Central memory CD4-positive, alpha-beta T cell (primary cell): ENCODE measurements at places on chromosomes 6 and 20.

DNA sequence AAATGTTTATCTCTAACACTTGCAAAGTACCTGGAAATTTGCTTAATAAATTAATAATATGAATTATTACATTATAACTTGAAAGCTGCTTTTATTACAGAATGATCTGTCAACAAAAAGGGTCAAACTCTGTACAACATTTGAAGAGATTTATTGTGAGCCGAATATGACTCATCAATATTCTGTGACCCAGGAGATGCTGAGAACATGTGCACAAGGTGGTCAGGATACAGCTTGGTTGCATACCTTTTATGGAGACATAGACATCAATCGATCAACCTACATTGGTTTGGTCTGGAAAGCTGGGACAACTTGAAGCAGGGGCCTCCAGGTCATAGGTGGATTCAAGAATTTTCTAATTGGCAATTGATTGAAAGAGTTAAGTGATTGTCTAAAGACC lies 79.0 kb downstream of the RNASET2 start:
- no peak for DNase-seq

- no peak for DNase-seq
These were observed 499 bp downstream of the TTI1 start for GRCh38 chr20:38032585-38033329.

GRCh38 chr20:38049800-38050199 lies 16.3 kb downstream of the RPRD1B start:
- no peak for DNase-seq

- no peak for DNase-seq
These were observed 235.9 kb upstream of the SUPT3H start for GRCh38 chr6:45613656-45614055.

DNA sequence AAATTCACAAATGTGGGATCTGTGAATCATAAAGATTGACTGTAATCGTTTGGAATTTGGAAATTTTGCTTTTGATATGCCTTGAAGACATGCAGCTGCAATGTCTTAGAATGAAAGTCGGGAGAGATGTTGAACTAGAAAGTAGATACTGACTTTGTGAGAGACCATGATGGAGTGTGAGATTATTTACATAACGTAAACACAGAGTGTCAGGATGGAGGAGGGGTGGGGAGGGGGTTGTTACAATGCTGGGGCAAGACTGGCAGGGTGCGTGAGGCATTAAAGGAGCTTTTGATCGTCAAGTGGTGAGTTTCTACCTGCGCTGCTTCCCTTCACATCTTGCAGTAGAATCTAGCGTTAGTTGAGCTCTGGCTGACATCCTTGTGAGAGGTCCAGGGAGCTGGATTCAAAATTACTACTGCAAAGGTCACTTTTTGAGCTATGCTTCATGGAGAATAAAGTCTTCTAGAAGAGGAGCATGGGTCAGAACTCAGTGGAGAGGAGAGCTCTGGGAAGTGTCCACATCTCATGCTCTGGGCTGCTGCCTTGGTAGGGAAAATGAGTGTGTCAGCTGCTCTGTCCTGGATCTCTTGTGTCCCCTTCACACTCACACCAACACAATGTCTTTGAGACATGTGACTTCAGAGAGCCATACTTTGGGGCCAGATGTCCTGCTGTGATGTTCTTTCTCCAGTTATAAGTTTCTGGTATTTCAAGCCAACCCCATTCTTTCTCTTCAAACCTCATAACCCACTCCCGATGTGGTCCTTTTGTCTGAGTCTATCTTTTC lies 105.2 kb upstream of the CITED2 start:
- DNase-seq: no peak

- peak; percentile 10 for DNase-seq
These were observed 637 bp downstream of the ABHD12 start for GRCh38 chr20:25389858-25390537.

DNA sequence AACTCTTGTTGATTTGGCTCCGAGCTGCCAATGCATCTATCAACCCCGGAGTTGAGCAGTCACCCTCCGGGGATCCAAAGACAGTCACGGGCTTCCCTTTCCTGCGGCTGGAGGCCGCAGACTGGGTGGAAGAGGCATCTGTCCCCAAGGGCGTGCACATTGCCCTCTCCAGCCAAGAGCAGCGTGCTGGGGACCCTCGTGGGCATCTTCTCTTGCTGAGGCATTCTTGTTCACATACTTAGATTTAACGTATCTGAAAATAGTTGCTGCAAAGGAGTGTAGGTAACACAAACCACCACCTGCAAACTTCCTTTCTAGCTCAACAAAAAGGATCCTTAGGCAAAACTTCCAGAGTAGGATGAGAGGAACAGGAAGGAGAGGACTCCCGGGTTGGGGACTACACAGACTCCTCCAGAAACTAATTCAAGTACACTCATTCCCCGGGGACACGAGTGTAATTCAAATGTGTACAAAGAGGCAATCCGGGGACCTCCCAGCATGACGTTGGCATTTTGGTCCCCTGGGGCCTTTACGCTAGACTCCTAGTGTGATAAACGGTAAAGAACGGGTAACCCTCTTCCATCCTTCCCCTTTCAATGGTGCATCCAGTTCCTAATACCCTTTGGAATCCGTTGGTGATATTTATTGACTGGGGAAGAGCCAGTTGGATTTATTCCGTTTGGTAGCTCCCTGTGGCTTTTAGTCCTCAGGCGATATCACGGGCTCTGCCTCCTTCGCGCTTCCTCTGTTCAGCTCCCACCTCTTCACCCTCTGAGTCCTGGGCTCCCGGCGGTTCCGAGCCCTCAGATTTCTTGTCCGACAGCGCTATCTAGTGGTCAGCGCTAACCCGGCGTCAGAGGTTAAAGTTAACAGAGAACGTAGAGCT lies 2.7 kb upstream of the COL12A1 start:
- peak; percentile 74 for DNase-seq

DNA sequence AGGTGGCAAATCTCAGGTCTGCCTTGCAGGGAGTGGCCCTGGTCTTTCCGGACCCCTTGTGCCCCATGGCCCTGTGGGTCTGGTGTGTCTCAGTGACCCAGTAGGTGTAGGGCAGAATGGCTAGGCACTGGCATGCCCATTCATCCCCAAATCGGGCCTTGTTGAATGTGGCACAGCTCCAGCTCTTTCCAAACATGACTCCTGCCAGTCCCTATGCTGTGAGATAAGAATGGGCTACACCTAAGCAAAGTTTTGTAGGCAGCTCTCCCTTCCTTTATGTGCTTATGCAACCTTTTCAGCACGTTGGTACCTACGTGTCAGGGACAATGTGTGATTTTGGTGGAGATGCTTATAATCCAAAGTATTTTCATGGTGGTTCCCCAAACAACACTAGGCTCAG lies 33.9 kb downstream of the FOXO3 start:
- DNase-seq: no peak

DNA sequence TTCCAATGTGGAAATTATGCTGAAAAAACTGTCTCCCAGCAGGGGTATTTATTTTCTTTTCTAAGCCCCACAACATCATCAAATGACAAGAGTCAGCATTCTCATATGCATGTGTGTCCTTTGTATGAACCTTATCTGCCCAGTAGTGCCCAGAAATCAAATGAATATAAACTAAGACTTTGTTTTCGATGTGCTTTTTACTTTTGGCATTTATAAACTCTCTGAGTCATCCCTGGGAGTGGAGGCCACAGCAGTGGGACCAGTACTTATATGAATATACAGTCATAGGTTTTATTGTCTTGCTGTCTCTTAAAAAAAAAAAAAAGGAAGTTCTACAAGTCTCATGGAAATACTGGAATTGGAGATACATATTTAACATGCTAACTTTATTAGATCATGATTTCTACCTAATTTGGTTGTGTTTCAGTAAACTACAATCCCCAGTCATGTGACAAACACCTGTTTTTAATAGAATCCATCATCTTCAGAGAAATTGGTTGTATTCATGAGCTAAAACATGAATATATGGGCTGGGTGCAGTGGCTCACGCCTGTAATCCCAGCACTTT lies 99.2 kb upstream of the TMEM181 start:
- no peak for DNase-seq

DNA sequence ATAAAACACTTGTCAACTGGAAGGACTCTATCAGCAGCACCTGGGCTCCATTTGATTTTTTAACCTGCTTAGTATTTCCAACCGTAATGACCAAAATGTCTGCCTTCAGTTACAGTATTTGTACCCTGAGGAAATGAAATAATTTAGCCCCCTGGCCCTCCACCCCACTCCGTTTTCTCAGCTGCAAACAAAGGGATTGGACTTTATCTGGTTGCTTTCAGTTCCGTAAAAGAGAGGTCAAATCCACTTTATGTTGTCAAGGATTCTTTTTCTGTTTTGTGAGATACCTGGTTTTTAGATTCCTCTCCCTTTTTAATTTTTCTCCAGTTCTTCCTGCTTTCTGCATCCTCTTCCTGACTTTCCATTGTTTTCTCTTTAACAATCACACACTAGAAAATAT lies 64.4 kb upstream of the BMP2 start:
- DNase-seq: no peak

- DNase-seq: no peak
These were observed 75.6 kb downstream of the VEGFA start for GRCh38 chr6:43845646-43846045.

GRCh38 chr6:107894809-107895396 lies 63.1 kb downstream of the SEC63 start:
- DNase-seq: no peak

- peak; percentile 35 for DNase-seq
These were observed 114.2 kb downstream of the MAP3K7 start for GRCh38 chr6:90472716-90473115.

GRCh38 chr6:45438151-45438550 lies 60.4 kb upstream of the SUPT3H start:
- DNase-seq: no peak

DNA sequence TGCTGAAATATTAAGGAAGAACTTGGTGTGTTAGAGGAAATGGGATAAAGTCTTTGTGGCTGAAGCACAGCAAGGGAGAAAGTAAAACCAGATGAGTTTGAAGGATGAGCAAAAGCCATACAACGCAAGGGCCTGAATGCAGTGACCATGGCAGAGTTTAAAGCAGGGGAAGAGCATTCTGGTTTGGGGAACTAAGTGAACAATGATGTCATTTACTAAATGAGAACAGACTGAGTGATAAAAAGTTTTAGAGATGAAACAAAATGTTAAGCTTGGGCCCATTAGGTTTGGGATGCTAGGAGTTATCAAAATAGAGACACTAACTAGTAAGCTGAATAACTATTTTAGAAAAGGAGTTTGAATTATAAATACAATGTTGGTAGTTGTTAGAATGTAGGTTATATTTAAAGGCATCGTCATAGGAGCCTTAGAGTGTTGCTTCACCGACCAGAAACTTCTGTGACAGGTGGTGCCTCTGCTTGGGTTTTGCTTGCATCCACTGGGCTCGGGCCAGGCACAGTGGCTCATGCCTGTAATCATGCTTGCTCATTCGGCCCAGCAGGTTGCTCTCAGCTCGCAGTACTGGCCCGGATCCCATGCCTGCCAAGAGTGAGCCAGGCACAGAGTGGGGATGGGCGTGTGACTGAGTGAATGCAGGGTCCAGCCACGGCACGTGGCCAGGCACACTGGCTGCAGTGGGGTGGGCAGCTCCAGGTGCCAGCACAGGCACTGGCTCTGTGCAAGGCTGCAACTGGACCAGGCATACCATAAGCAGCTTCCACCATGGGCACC lies 37.4 kb upstream of the OPRM1 start:
- no peak for DNase-seq
